ENCODE measurements at places on chromosomes 13 and 19.

- no peak for DNase-seq
Observed at GRCh38 chr19:18339723-18340122, 675 bp upstream of the PGPEP1 start.

GRCh38 chr19:10740798-10741197 lies 22.9 kb downstream of the DNM2 start:
- no peak for DNase-seq

GRCh38 chr19:18733196-18733647 lies 49.7 kb downstream of the CRTC1 start:
- no peak for DNase-seq

GRCh38 chr19:57010541-57010940 lies 109.2 kb upstream of the USP29 start:
- no peak for DNase-seq

- DNase-seq = no peak
Observed at GRCh38 chr19:8022275-8022674, 16.8 kb upstream of the ELAVL1 start.

- DNase-seq = no peak
Observed at GRCh38 chr19:3324405-3324856, 42.0 kb upstream of the NFIC start.

- DNase-seq = no peak
Observed at GRCh38 chr13:79678100-79678499, 197.1 kb downstream of the NDFIP2 start.

GRCh38 chr13:47332149-47332548 lies 435.3 kb upstream of the HTR2A start:
- no peak for DNase-seq

DNA sequence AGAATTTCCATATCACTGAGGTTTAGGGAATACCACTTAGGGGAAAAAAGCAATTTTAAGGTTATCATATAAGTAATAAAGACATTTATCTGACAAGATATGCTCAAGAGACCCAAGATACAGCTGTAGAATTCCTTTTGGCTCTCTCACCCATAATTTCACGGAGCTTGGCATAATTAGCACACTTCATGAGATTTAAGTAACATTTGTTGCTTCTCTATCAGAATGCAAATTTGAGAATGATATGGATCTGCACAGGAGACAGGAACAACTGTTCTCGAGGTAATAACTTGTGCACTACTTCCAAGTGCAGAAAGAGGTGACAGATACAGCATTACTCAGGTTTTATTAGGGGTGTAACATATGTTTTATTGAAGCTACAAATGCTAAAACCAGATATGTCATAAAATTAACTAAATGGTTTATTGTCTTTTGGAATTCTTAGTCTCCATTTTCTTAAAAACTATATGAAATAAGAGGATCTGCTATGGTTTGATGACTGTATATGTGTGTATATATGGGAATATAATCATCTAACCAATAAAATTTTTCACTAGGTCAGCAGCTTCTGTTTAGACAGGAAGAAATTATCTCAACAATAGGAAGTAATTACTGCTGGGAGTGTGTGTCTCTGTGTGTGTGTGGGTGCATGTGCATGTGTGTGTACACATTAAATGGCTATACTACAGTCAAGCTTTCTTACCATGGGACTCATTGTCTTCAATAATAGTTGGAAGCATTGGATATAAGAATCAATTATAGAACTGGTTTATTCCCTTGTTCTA lies 401.3 kb downstream of the PCDH17 start:
- no peak for DNase-seq

- peak; percentile 45 for DNase-seq
Observed at GRCh38 chr13:111184458-111185401, 69.6 kb downstream of the ARHGEF7 start.

GRCh38 chr13:92804346-92804745 lies 422.3 kb upstream of the GPC6 start:
- DNase-seq = no peak

DNA sequence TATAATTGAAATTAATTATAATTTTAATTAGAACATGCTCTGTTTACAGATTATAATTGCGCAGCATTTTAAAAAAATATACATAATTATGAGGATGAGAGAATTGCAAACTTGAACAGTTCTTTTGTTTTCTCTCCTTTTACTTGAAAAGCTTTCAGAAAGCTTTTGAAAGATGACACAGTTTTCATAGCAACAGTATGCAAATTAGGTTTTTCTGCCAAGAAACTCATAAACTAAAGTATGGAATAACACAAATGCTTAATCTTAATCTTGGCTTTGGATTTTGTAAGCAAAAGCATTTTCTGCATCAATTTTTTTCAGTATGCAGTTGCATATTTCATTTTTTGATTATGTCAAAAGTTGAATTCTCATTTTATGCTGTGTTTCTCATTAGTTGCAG lies 32.8 kb upstream of the AKAP11 start:
- DNase-seq = no peak

DNA sequence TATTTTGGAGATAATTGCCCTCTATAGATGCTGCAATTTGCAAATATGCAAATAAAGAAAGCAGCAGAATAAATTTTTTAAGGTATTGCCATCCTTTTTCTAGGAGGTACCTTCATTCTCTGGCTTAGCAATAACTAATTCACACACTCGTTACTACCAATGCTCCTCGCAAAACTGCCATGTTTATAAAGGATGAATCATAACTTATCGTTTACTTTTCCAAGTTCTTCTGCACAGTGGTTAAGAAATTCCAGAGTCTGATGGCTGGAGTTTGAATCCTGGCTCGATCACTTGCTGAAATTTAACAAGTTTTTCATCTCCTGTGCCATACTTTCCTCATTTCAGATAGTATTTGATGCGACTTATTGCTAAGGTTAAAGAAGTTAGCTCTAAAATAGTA lies 708.6 kb upstream of the KLHL1 start:
- no peak for DNase-seq

DNA sequence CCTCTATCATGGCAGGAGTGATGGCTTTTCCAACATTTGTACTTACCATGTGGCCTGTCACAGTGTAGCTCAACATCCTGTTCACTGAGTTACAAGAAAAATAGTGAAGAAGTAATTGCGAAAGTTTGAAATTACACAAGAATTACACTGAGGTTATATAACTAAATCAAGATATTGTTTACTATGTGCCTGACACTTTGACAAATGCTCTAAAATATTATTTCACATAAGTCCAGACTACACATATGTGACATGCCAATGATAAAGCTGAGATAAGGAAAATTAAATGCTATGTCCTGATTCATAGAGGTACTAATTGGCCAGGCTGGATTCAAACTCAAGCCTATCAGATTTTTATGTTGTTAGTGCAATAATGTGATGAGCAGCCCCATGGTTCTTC lies 451.7 kb downstream of the PCDH9 start:
- DNase-seq = no peak

DNA sequence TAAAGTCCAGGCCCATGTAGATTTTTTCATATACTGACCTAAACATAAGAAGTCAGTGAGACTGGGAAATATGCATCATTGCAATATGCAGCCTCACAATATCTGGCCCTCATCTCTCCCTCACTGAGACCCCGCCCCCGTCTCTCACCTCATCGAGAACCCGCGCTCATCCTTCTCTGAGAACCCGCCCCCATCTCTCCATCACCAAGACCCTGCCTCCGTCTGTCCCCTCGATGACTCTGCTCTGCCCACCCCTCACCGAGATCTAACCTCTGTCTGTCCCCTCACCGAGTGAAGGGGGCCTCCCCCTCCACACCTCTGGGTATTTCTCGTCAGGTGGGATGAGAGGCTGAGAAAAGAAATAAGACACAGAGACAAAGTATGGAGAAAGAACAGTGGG lies 20.5 kb upstream of the ZNF846 start:
- DNase-seq = no peak

- peak; percentile 74 for DNase-seq
Observed at GRCh38 chr19:35903550-35904179, 1.3 kb downstream of the HCST start.

DNA sequence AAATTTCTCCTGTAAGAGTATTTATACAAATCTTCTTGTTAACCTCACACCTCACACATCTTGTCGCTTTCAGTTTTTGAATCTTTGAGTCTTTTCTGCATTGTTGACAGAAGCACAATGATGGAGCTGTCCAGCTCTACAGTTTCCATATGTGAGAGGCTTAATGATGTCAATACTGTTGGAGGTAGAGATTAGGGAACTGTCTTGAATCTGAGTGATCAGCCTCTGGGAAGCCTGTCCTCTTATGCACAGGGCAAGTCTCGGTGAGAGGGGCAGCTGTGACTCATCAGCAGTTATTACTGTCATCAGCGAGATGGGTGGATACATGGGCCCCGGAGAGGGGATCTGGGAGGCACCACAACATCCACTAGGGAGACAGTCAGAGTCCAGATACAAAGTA lies 4.6 kb upstream of the ITGBL1 start:
- no peak for DNase-seq

GRCh38 chr19:2808129-2808941 lies 11.3 kb upstream of the ZNF554 start:
- no peak for DNase-seq

DNA sequence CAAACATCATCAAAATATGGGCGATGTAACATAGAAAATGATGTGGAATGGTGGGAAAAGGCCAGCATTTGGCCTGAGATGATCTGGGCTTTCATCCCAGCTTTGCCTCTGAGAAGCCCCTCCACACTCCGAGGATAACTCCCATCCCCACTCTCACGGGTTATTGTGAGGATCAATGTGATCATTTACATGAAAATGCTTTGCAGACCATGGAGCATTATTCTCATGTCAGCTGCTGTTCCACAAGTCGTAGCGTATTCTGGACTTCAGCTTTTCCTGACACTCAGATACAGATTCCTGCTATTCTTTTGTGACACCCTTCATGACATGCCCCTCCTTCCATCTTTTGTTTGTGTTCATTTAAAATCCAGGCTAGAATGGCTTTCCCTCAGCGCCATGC lies 86.5 kb downstream of the NUFIP1 start:
- no peak for DNase-seq

GRCh38 chr19:55489711-55490477 lies 1.7 kb downstream of the SSC5D start:
- DNase-seq = no peak

- DNase-seq = peak; percentile 69
Observed at GRCh38 chr19:39372047-39372802, 18.7 kb downstream of the PAF1 start.

GRCh38 chr13:40572961-40573360 lies 93.5 kb downstream of the FOXO1 start:
- DNase-seq = no peak

GRCh38 chr13:108328848-108329247 lies 59.3 kb downstream of the TNFSF13B start:
- no peak for DNase-seq

- DNase-seq = no peak
Observed at GRCh38 chr19:19305696-19306095, 14.6 kb downstream of the SUGP1 start.

DNA sequence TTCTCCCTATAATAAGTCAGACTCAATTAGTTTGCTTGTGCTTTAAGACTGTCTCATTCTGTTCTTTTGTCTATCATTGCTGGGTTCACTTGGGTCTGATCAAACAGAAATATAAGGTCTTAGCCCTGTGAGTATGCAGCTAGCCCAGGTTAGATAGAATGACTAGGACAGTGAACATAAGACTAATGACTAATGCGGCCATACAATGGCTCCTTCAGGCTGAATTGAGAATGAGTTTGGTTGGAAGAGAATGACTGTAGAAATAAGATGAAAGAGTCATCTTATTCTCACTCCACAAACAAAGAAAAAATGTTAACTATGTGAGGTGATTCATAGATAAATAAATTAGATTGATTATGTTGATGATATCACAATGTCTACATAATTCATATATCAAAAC lies 50.1 kb upstream of the OBI1 start:
- no peak for DNase-seq

DNA sequence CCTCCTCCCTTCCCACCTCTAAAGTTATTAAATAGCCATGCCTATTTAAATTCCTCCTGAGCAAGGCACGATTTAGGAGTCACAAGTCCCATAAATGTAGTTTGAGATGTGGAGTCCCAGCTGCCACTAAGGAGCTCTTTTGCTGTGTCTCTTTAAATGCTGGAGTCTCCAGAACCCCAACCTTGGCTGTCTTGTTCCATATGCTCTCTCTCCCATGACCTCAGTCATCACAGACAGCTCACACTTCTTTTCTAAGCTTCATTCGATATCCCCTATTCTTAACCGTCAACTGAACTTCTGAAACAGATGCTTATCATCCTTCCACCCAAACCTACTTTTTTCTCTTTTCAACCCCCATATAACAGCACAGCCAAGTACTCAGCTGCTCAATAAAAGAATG lies 197.1 kb downstream of the VWA8 start:
- no peak for DNase-seq

DNA sequence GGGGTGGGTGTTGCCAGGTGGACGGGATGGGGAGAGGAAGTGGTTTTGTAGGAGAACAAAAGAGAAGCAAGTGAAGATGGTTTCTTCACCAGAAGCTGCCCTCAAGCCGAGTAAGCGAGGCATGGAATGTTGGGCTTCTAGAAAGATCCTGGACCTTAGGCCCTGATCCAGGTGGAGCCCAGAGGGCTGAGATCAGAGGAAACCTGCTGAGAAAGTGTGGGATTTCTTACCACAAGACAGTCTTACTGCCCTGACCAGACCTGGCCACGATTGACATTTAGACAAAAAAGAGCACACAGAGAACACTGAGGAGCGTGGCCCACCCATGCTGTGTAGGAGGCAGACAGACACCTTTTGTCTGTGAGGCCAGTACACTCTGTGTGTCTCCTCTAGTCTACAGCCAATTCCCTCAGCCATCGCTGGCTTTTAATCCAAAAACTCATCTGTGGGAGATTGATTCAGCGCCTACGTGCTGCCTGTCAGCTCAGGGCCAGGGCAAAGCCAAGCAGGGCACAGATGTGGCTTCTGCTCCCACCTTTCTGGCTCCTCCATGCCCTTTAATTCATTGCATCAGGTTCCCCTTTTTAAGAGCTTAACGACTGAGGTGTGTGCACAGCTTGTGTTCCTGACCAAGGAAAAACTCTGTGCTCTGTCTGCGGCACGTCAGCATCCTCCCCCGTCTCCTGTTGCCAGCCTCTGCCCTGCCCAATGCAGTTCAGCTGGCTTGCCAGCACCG lies 123.3 kb downstream of the AKAP11 start:
- no peak for DNase-seq

All from pons (tissue), 1 donor.